ENCODE measurements at places on chromosomes 5 and 9. TPM values are rescaled to one million over a fixed set of nuclear protein-coding genes. Genes with fewer than 3 reads are reported as not detected.

The ITK gene
- 1.3 TPM for total RNA-seq

The C9orf153 gene
- not detected for total RNA-seq

The RORB gene
- 5.6 TPM for total RNA-seq

The NTNG2 gene
- 1.9 TPM for total RNA-seq

The SARDH gene
- total RNA-seq, result 5.5 TPM

The HACD4 gene
- total RNA-seq, result 10.0 TPM

The LHFPL2 gene
- total RNA-seq, result 44.1 TPM

The PPP2R2B gene
- total RNA-seq, result 2.2 TPM

The ENHO gene
- total RNA-seq, result not detected

The COL23A1 gene
- total RNA-seq, result not detected

The GABRB2 gene
- under 0.01 TPM for total RNA-seq

The TEX48 gene
- not detected for total RNA-seq

The NUTM2F gene
- total RNA-seq, result not detected

The NMUR2 gene
- total RNA-seq, result not detected

The NIM1K gene
- total RNA-seq, result 0.43 TPM

The KIF20A gene
- 60.0 TPM for total RNA-seq

The UNC5A gene
- total RNA-seq, result not detected

The TRIM7 gene
- total RNA-seq, result 2.2 TPM

The SLC36A3 gene
- total RNA-seq, result not detected

The SECISBP2 gene
- 23.3 TPM for total RNA-seq

The ADAMTS2 gene
- 44.5 TPM for total RNA-seq

The PAPPA gene
- 104 TPM for total RNA-seq

The HTR1A gene
- total RNA-seq, result not detected

The EQTN gene
- not detected for total RNA-seq

The ANKRD31 gene
- total RNA-seq, result under 0.01 TPM

The WNT8A gene
- not detected for total RNA-seq

The STXBP1 gene
- 19.9 TPM for total RNA-seq
